CD4-positive, alpha-beta T cell treated with Interleukin-15 for 4 hours (primary cell): ENCODE measurements at places on chromosomes 3 and 15.

- DNase-seq: no peak
Observed at GRCh38 chr15:38650936-38651327, 86.3 kb upstream of the RASGRP1 start.

DNA sequence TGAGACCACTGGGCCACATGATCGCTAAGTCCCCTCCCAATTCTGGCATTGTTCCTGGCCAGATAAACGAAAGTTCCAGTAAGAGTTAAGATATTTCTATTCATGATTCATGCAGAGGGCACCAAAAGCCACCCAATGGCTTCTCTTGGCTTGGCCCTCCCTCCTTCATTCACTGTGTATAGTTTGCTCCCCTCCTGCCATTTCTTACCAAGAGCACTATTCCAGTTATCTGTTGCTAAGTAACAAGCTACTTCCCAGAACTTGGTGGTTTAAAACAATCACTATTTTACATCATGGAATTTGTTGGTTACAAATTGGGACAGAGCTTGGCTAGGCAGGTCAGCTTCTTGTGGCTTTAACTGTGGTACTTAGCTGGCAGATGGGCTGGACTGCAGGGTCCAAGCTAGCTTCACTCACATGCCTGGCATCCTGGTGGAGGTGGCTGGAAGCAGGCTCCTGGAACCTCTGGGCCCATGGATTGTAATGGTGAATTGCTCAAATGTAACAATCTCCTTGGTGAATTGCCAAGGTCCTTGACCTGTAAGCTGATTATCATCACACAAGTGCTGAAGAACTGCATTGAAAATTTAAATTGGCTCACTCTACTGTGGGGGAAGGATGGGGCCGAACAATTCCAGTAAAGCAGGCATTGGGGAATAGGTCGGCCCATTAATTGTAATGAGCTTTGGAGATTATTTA, 16.6 kb downstream of the EAF1 start:
- no peak for DNase-seq

GRCh38 chr3:191136347-191136746, 62.7 kb upstream of the OSTN start:
- no peak for DNase-seq

- DNase-seq: no peak
Observed at GRCh38 chr15:84797212-84797611, 19.9 kb upstream of the ALPK3 start.

DNA sequence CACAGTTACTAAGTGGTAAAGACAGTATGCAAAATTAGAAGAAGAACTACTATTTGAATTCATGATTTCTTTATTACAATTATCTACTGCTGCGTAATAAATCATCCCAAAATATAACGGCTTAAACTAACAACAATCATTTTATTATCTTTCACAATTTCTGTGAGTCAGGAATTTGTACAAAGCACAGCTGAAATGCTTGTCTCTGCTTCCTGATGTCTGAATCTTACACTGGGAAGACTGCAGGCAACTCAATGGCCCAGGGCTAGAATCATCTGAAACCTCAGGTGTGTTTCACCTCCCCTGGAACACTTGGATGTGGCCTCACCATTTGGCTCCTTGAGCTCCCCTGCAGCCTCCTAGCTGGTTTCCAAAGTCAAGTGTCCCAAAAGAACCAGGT, 145.1 kb downstream of the MAGI1 start:
- DNase-seq: no peak

DNA sequence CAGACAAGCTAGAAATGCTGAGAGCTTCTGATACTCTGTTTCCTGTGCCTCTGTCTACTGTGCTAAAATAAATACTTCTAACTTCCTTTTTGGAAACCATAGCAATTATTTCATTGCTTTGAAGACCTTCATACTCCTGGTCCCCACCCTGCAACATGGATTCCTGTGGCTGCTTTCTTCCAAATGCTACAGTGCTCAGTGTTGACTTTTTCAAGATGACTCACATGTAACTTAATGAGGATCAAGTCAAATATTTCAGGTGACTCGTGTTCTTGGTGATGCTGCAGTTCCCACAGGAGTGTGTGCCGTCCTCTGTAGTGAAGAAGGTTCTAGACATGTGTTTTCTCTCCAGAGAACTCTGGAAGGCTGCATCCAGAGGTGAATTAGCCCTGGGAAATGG, 288.6 kb downstream of the CLSTN2 start:
- no peak for DNase-seq

GRCh38 chr15:44265757-44266156, 22.8 kb upstream of the GOLM2 start:
- DNase-seq: no peak

DNA sequence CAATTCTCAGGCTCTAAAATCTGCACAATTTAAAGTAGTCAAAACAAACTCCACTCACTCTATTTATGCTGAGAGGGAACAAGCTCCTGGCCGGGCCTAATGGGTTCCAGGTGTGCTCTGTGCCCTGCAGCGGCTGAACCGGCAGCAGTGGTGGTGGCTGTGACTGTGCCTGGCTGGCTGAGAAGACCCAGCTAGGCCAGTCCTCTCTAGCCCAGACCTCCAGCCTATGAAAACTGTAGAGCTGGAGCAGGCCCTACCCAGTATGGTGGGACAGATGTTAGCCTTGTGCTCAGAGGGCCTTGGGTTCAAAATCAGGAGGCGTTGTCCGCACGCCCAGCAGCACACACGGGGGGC, 37.0 kb downstream of the EPHB3 start:
- no peak for DNase-seq

GRCh38 chr15:86231864-86232721, 152.4 kb downstream of the AGBL1 start:
- peak; percentile 25 for DNase-seq

DNA sequence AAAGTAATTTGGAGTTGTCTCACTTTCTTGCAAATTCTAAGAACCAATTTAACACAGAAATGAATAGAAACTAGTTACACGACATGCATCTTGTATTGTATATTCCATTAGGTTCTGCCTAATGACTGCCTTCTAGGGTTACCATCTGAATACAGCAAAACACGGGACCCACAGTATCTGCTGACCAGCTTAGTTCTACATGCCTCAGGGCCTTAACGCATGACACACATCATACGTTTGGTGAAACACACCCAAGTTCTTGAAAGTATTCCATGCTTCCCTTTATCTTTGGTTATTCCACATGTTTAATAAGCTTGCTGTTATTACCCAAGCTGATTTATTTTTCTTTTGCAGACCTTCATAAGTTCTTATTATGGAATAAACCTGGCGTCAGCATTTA, 27.9 kb downstream of the APH1B start:
- DNase-seq: no peak

DNA sequence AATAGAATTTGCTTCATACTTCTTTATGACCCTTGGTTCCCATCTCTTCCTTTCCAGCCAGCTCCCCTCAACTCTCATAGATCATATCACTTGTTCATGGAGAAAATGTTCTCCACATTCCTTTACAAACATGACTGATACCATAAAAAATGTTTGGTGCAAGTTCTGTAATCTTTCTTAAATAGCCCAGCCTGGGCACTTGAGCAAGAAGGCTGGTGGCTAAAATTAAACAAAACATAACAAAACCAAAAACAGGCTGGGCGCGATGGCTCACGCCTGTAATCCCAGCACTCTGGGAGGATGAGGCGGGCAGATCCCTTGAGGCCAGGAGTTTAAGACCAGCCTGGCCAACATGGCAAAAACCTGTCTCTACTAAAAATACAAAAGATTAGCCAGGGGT, 8.9 kb upstream of the POLR2M start:
- DNase-seq: no peak

GRCh38 chr3:174440253-174440701, 418.9 kb upstream of the NAALADL2 start:
- DNase-seq: no peak

DNA sequence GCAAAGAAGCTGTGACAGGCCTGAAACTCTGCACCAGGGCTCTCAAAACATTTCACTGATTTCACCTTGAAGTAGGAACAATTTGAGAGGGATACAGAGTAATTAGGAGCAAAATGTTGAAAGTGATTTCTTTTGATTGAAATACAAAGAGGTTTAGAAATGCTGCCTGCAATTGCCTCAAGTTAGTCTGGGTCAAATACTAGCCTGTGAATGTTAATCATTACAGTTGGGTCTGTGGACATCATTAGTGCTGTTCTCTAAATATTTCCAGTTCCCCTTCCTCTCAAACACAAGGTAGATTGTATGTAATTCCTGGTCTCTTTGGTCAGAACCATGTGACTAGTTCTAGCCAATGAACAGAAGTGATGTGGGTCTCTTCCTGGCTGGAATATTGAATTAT, 152.3 kb upstream of the TSC22D2 start:
- no peak for DNase-seq

GRCh38 chr3:59056706-59057105, 6.9 kb upstream of the CFAP20DC start:
- DNase-seq: no peak
